Glomerular endothelial cell (primary cell): ENCODE measurements at places on chromosomes 7 and 10. TPM values are rescaled to one million over a fixed set of nuclear protein-coding genes. Genes with fewer than 3 reads are reported as not detected.

DNA sequence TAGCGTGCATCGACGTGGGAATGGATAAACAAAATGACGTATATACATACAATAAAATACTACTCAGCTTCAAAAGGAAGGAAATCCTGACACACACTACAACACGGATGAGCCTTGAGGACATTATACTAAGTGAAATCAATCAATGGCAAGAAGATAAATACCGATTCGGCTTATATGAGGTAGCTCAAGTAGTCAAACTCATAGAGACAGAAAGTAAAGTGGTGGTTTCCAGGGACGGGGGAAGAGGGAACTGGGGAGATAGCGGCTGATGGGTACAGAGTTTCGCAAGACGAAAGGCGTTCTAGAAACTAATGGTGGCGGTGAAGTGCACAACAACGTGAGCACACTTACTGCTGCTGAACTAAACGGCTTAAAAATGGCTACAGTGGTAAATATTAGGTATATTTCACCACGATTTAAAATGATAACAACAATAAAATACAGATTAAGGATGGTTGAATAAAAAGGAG, 516.7 kb downstream of the PARD3 start:
- DNase-seq: no peak

DNA sequence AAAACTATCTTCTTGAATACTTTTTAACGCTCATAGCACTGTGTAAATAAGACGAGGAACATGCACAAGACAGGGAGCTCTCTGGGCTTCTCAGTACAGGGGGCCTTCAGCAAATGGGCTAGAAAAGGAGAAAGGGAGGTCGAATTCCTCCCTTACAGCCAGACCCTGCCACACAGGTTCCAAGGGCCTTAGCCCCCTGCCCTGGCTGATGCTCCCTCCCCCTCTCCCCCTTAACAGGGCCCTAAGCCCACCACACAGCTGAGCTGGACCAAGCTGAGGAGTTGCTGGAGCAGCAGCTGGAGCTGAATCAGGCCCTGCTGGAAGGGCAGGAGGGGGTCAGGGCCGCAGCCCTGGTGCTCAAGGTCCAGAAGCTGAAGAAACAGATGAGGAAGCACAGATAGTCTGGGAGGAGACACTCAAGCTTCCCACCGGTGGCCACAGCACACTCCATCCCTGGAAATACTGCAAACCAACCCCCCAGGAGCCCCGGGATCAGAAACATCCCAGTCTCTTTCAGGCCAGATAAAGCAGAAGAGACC, 153.9 kb downstream of the SNX13 start:
- no peak for DNase-seq

- no peak for DNase-seq
These were observed 13.7 kb downstream of the CLCN1 start for GRCh38 chr7:143329471-143330170.

GRCh38 chr7:156491435-156491834, 149.1 kb upstream of the RNF32 start:
- no peak for DNase-seq

- DNase-seq: no peak
These were observed 1.6 kb upstream of the IDI1 start for GRCh38 chr10:1050554-1050953.

DNA sequence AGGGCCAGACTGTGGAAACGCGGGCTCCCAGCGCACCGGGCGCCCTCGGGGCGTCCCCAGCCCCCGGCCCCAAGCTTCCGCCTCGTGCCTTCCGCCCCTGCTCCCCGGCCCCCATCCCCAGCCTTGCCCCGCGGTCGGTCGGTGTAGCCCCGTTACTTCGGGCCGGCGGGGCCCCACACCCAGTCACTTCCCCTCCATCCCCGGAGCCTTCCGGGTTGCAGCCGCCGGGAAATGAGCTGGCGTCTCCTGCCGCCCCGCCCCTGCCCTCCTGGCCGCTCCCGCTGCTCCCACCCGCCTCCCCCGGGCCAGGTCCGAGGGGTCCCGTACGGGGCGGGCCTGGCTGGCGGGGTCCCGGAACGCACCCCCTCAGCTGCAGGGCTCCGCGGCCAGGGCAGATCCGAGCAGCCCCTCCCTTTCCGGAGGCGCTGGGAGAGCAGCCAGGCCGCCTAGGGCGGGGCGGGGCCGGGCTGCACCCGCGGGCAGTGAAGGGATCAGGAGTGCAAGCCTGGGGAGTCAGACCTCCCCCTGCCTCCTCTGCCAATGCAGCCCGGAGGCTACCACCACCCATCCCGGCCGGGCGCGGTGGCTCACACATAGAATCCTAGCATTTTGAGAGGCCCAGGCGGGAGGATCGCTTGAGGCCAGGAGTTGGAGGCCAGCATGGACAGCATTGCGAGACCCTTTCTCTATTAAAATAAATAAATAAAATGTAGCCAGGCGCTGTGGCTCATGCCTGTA, 709 bp downstream of the ARPC1B start:
- no peak for DNase-seq

GRCh38 chr7:45401155-45401554, 173.0 kb upstream of the ADCY1 start:
- no peak for DNase-seq

GRCh38 chr7:124179641-124180040, 146.8 kb upstream of the TMEM229A start:
- no peak for DNase-seq

DNA sequence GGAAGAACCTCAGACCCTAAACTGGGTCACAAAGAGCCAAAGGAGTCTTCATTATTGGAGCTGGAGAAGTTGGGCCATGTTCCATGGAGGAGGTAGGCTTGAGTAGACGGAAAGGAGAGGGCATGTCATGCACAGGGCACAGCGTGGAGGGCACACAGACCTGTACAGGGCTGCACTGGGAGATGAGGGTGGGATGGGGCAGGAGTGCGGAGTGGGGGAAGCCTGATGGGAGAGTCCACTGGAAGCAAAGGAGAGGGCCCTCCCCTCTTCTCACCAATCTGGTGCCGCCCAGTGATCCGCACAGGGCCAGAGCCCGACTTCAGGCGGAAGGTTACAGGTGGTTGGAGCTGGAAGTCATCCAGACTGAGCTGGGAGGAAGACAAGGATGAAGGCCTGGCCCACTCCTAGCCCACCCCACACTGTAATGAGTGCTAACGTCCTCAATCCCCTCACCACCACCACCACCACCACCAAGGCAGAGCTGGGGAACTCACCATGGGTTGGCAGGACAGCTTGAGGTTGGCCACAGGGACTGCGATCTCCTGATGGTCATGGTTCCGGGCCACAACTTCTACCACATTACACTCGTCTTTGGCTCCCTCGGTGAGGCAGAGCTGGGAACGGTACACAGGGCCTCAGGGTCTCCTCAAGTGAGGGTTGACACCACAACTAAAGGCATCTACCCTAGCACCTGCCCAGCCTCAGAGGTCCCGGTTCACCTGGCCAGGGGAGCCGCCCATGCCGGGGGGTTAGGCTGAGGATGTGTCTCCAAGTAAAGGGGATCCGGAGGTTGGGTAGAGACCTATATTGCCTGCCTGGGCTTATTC, 1.0 kb downstream of the NPM3 start:
- DNase-seq: no peak

GRCh38 chr7:11026452-11027359, 53.0 kb downstream of the PHF14 start:
- DNase-seq: no peak

- no peak for DNase-seq
These were observed 87.3 kb upstream of the FOXI2 start for GRCh38 chr10:127649642-127650041.

DNA sequence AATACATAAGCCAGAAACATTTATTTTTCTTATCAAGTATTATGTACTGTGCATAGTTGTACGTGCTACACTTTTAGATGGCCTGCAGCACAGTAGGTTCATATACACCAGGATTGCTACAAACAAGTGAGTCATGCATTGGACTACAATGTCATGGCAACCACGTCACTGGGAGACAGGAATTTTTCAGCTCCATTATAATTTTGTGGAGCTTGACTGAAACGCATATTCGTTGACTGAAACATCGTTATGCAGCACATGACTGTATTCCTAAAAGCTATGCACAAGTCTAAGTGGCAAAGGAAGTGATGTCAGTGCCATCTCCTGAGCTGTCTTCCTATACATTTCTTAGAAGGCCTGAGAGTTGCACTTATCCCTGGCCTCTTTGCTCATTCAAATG, 871.8 kb downstream of the IPMK start:
- DNase-seq: no peak

- no peak for DNase-seq
These were observed 1.8 kb downstream of the TRPV6 start for GRCh38 chr7:142883571-142884285.

- no peak for DNase-seq
These were observed 67.8 kb upstream of the TNRC18 start for GRCh38 chr7:5491251-5492019.

DNA sequence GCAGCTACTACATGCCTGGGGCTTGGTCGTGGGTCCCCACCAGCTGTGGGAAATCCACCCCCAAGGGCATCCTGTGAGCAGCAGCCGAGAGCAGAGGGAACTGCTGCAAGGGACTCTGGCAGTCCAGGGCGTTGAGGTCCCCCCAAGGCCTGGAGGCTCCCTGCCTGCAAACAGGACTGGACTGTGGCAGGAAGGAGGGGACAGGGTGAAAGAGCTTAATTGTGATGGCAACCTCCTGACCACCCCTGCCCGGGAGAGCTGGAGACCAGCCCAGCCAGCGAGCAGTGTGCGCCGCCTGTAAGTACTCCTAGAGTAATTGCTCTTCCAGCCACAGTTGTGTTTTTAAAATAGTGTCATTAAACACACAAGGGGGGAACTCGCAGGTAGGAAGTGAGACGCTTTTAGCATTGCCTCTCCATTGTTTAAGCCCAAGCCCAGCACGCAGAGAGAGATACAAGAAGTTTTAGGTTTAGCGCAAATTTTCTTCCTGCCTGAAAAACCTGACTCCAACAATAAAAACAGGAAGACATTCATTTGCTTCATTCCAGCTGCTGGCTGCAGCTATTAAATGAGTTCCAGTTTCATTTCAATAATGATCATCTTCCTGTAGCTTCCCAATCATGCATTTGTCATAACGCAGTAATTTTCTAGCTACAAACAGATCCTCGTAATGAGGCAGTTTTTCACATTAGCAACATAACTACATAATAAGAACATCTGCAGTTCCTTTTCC, 111.1 kb downstream of the EBF3 start:
- DNase-seq: no peak

DNA sequence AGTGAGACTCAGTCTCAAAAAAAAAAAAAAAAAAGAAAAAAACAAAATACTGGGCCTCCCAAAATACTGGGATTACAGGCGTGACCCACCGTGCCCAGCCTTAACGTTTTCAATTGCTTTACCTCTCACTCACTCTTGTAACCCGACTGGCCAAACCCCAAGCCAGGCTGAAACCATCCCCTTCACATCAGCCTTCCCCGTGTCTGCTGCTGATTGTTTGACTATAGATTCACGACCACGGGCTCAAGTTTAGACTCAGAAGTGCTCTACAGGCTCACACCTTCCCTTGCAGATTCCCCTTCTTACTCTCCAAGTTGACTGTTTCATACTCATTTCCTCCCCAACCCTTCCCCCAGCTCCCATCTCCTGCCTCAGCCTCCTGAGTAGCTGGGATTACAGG, 22.3 kb downstream of the TYW1 start:
- no peak for DNase-seq

DNA sequence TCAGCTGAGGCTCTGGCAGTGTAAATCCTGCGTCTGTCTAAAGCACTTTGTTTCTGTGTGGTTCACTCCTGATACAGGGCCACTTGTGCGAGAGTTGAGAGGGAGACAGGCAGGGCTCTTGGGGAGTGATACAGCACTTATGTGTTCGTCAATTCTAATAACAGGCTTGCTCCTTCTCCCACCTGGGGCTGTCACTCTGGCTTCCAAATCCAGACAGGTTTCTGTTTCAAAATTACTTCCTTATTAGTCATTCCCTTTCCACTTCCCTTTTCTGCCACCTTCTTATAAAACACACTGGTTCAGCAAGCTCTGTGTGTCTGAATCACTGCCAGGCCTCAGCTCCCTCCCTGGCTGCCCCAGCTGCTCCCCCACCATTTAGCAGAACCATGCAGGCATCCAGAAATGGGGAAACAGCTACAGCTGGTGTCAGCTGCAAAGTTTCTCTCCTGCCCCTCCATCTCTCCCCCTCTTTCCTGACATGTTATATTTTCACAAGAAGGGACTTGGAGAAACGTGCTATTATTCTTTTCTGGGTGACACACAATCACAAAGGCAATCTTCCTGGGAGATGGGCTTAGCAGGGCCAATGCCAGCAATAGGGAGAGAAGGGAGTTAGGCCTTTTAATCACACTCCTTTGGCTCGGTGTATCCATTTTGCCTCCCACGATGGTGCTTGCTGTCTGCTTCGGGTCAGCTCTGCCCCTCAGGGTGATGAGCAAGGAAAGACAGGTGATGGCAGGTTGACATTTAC, 58.4 kb upstream of the ZNRF2 start:
- DNase-seq: no peak

GRCh38 chr7:82677493-82677892, 233.9 kb upstream of the CACNA2D1 start:
- DNase-seq: no peak

- DNase-seq: no peak
These were observed 243.1 kb upstream of the HABP2 start for GRCh38 chr10:113309791-113310190.

DNA sequence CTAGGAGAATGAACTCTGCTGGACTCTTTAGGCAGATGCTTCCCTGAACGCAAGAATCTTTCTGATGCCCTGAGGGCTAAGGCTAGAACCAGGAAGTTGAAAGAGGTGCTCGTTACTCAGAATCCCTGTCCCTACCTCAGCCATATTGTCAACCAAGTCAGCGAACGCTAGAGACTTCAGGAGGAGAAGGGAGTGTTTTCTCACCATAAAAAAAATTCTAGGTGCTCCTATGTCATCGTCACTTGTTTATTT, 359.4 kb downstream of the PRPF18 start:
- DNase-seq: no peak

DNA sequence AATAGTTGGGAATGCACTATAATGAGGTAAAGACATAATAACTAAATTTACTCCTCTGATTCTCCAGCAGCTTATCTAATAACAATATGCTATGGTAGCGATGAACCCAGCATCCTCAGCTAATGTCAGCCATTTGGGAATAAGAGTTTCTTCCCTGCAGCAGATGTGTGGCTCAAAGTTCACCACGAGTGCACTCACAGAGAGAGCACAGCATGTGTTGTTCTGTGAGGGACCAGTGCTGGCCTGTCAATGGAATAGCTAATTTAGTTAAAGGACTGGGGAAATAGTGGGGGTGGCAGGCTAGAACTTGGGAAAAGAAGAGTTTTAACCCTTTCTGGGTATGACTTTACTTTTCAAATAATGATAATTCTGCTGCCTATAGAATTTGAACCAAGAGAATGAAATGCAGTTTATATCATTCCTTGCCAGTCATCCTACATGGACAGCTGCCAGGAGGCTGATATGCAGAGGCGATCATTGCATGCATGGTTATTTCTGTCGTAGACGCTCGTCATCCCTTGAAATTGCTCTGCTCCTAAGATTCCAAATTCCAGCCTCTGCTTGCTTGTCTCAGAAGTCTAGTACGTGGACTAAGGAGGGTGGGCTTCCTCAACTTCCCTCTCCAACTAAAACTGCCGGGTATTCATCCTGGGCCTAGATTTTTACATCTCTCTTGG, 355.6 kb downstream of the RNLS start:
- DNase-seq: no peak

- DNase-seq: no peak
These were observed 101.4 kb downstream of the ANK3 start for GRCh38 chr10:60288256-60288655.

The NEURL1 gene
- 0.05 and 0.47 TPM in 2 replicates for total RNA-seq

The FLNC gene
- 131 and 170 TPM in 2 replicates for total RNA-seq

The SSC4D gene
- 1.4 and 2.0 TPM in 2 replicates for total RNA-seq

The SPDYE11 gene
- total RNA-seq: not detected in 2 replicates

The ELFN1 gene
- 0.05 and 1.5 TPM in 2 replicates for total RNA-seq

The LRWD1 gene
- total RNA-seq: 17.1 and 23.5 TPM in 2 replicates

The EXOC4 gene
- 55.7 and 66.2 TPM in 2 replicates for total RNA-seq

The RPEL1 gene
- 0.10 TPM in 1 of 2 replicates, not detected in the other for total RNA-seq

The RTKN2 gene
- total RNA-seq: 0.29 TPM in 2 replicates

The FANK1 gene
- 4.8 and 11.4 TPM in 2 replicates for total RNA-seq

The JAZF1 gene
- 7.3 and 8.9 TPM in 2 replicates for total RNA-seq

The ZNF722 gene
- total RNA-seq: not detected in 2 replicates
